ENCODE measurements at places on chromosomes 13 and 19. TPM values are rescaled to one million over a fixed set of nuclear protein-coding genes. Genes with fewer than 3 reads are reported as not detected.

The ZNF865 gene
- total RNA-seq = 20.9 TPM

The YIF1B gene
- 21.8 TPM for total RNA-seq

The PLK5 gene
- 1.1 TPM for total RNA-seq

The LRRC4B gene
- 5.9 TPM for total RNA-seq

- peaks cover 2% of the 10 kb centered on the region for H3K4me1 ChIP-seq
- H3K4me3 ChIP-seq = no peak overlapping the region
- no peak overlapping the region for H3K27ac ChIP-seq
These were observed 1.3 kb downstream of the IZUMO1 start for GRCh38 chr19:48745208-48745995.

GRCh38 chr19:6721138-6721474, 656 bp upstream of the C3 start:
- H3K4me3 ChIP-seq = no peak overlapping the region
- H3K36me3 ChIP-seq = no peaks in the 10 kb centered on the region
- no peaks in the 10 kb centered on the region for H3K27me3 ChIP-seq

DNA sequence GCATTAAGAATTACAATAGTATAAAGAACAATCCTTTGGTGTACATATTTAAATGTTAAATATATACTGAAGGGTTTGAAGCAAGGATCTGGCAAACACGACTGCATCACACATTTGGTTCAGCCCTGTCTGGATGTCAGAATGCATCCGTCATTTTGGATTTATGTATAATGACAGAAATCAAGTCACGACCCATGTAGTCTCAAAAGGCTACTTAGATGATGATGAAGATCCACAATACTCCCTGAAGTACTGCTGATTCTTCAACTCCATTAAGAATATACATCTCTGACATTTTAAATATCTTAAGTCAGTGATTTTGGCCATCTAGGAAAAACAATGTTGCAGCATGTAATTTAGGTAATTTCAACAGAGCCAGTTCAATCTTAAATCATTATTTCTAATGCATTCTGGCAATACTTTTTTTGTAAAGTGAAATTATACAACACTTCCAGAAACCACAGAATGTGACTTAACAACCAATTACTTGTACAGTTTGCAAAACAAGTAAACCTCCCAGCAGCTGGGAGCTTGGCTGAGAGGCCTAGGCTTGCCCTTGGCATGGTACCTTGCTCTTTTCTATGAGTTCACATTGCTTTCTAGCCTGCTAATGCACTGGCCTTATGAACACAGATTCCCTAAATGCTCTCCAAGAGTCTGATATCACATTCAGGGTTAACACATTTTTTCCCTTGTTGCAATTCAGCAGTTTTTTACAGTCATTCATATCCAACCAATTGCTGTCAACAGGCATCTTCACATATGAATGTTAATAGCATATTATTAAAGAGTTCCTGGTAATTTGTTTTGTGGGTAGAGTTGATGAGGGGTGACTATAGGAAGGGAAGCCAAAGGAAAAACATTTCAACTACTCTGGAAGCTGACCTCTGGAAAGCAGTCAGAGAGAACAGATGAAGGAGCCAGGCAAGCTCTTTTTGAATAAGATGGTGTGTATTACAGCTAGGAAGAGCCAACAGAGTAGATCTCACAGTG, 175.2 kb downstream of the ENOX1 start:
- H3K36me3 ChIP-seq = no peaks in the 10 kb centered on the region
- H3K27ac ChIP-seq = no peak overlapping the region
- H3K27me3 ChIP-seq = no peaks in the 10 kb centered on the region
- peaks cover 3% of the 10 kb centered on the region for H3K4me1 ChIP-seq

GRCh38 chr13:19766591-19766990, 16.2 kb downstream of the PSPC1 start:
- DNase-seq = no peak
- no peaks in the 10 kb centered on the region for H3K36me3 ChIP-seq
- peaks cover 7% of the 10 kb centered on the region for H3K4me1 ChIP-seq
- no peaks in the 10 kb centered on the region for H3K27me3 ChIP-seq
- H3K4me3 ChIP-seq = no peak overlapping the region

DNA sequence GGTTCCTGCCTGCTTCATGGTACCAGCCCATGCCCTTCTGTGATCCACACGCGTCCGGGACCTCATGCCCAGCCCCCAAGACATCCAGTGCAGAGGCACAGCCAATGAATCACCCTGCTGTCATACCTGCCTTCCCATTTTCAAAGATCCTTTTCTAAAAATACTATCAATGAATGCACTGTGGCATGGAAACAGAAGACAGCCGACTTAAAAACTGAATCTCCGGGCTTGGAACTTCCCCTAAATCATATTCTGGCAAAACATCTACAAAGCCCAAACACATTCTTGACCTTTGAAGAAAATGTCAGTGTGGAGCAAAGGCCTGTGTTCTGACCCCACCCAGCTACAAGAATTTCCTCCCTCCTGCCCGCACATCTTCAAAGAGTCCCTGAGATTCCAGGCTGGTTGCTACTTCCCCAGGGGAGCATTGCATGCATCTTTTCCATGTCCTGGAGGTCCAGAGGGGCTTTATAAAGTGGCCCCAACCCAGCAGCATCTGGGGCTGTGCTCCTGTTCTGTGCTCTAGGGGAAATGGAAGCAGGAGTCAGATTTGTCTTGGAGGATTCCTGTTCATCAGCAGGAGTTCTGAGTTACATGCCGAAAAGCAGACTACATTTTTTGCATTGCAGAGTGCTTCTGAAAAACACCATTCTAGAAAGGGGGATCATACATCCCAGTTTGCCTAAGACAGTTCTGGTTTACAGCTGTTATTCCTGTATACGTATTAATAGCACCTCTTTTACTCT, 135.2 kb downstream of the USP12 start:
- no peaks in the 10 kb centered on the region for H3K36me3 ChIP-seq
- H3K27me3 ChIP-seq = no peaks in the 10 kb centered on the region
- H3K4me1 ChIP-seq = peaks cover 3% of the 10 kb centered on the region
- H3K27ac ChIP-seq = no peak overlapping the region

DNA sequence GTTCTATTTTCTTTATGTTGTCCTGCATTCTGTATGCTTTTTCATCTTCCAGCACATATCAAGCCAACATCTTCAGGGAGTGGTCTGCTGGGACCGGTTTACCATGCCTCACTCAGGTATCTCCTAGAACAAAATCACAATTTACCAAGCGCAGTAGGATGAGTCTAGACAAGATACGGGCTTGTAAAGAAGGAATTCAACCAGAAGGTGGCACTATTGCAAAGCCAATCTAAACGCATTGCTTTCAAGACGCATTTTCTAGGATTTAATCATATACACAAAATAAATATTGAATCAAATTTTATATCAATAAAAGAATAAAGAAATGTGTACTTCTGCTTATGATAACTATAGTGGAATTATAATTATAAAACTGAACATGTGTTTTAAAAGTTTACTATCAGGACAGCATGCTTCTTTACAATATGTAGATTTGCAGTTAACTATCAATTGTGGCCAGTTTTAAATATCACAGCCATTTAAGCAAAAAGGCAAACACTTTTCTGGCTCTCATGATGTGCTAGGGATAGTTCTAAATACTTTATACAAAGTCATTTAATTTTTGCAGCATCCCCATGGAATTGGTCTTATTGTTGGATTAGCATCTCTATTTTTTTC, 16.1 kb upstream of the TPP2 start:
- H3K4me3 ChIP-seq = no peak overlapping the region
- no peak overlapping the region for H3K27ac ChIP-seq
- no peak for DNase-seq
- H3K4me1 ChIP-seq = no peaks in the 10 kb centered on the region
- no peaks in the 10 kb centered on the region for H3K36me3 ChIP-seq
- no peaks in the 10 kb centered on the region for H3K27me3 ChIP-seq

DNA sequence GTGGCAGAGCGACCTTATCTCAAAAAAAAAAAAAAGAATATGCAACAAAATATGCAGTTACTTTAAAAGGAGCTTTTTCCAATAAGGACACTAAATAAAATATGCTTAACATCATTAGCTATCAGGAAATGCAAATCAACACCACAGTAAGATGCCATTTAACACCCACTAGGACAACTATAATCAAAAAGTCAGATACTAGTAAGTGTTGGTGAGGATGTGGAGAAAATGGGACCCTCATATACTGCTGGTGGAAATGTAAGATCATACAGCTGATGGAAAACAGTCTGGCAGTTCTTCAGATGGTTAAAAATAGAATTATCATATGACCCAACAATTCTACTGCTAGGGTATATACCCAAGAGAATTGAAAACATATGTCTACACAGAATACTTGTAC, 24.5 kb upstream of the AKT2 start:
- H3K36me3 ChIP-seq = no peaks in the 10 kb centered on the region
- H3K4me1 ChIP-seq = no peaks in the 10 kb centered on the region
- H3K27ac ChIP-seq = no peak overlapping the region
- no peak for DNase-seq
- H3K4me3 ChIP-seq = no peak overlapping the region

DNA sequence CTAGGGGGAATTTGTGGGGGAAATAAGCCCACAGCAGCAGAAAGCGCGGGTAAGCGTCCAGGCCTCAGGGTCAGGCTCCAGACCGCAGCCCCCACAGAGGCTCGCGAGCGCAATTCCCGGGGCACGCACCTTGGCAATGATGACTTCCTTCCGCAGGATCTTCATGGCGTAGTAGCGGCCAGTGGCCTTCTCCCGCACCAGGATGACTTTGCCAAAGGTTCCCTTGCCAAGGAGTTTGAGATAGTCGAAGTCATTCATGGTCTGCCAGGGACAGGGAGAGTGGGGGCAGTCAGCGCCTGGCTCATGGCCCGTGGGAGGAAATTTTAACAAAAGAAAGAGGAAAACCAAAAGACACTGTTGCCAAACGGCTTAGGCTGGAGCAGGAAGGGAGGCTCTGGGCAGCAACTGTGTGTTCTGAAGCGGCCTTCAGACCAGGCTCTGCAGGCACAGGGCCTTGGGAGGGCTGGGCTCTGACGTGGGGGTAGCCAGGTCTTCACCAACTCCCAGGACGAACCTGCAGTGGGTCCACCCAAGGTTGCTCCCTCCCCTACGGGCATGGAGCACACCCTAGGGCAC, 15.4 kb upstream of the CCNP start:
- no peak overlapping the region for H3K27ac ChIP-seq
- peaks cover 10% of the 10 kb centered on the region for H3K4me1 ChIP-seq
- DNase-seq = peak; percentile 86

DNA sequence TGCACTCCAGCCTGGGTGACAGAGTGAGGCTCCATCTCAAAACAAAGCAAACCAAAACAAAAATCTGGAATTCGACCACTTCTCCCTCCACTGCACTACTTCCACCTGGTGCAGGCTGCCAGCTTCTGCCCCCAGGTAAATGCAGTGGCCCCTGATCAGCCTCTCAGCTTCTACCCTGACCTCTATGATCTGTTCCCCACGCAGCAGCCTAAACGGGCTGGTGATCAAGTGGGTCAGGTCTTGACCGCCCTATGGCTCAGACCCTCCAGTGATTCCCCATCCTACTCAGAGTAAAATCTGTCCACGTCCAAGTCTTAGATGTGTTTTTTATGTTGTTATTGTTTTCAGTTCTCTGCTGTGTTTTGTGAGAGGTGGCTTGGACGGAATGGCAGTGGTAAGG, 163.9 kb downstream of the KCTD15 start:
- no peaks in the 10 kb centered on the region for H3K36me3 ChIP-seq
- no peaks in the 10 kb centered on the region for H3K4me1 ChIP-seq
- no peaks in the 10 kb centered on the region for H3K27me3 ChIP-seq
- H3K4me3 ChIP-seq = no peak overlapping the region
- no peak overlapping the region for H3K27ac ChIP-seq

DNA sequence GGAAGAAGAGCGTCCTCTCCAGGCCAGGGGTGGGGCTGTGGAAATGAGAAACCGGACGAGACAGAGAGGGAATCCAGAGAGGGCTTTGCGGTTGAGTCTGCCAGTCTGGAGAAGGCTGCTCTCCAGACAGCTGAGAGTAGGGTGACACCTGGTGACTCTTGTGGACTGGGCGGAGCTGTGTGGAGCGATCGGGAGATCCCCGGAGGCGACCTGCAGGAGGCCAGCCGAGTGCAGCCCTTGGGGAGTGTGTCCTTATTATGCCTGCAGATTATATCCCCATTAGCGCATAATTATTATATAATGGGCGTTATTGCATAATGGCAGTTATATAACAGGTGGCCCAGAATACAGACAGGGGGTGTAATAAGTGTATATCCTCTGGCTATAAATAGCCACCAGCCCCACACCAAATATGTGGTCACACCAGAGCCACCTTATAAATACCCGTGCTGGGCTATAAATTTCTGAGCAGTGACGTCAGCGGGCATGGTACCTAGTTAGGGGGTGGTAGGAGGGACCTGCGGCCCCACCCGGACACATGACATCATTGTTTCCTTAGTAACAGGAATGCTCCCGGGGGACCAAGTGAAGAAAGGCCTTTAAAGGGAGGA, 41.2 kb downstream of the NFIX start:
- no peak for DNase-seq
- H3K27ac ChIP-seq = peak overlapping the region; percentile 11
- no peaks in the 10 kb centered on the region for H3K36me3 ChIP-seq
- no peak overlapping the region for H3K4me3 ChIP-seq
- peaks cover 48% of the 10 kb centered on the region for H3K4me1 ChIP-seq

- H3K4me1 ChIP-seq = peaks cover 2% of the 10 kb centered on the region
- no peak for DNase-seq
- no peak overlapping the region for H3K27ac ChIP-seq
- H3K36me3 ChIP-seq = no peaks in the 10 kb centered on the region
- H3K4me3 ChIP-seq = peak overlapping the region; percentile 38
These were observed 1.8 kb downstream of the FGF14 start for GRCh38 chr13:102399791-102400674.

- no peak overlapping the region for H3K27ac ChIP-seq
- H3K36me3 ChIP-seq = no peaks in the 10 kb centered on the region
- no peak for DNase-seq
- no peak overlapping the region for H3K4me3 ChIP-seq
These were observed 65.1 kb upstream of the ITM2B start for GRCh38 chr13:48167866-48168265.

DNA sequence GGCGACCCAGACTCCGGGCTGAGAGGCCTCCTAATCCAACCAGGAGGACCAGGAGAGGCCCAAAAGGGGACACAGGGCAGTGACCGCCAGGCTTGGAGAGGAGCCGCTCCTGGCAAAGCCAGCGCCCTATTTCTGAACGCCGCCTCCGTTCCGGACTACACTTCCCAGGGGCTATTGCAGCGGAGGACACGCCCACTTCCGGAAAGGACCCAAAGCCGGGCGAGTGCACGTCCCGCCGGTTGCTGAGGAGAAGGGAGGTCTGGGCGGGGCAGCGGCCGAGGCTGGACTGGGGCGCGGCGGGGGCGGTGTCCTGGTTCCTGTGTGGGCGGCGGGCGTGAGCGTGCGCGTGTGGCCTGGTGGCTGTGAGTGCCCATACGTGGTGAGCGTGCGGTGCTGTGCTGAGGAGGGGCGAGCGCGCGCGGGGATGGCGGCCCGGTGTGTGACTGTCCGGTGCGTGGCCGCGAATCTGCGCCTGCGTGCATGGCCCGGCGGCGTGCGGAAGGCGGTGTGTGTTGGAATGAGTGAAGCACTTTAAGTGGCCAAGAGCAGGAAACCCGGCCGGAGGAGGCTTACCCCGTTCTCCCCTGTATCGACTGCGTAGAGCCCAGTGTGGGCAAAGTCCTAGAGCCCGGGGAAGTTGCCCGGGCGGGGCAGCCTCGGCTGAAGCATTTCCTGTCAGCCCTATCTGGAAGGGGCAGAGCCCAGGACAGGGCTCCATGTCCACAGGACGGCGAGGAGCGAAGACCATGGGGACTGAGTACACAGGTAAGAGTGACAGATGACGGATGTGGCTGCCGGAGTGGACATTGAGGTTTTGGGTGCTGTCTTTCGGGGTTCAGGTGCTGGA, at the start of gene ZNF470:
Gene ZNF470, plus strand, starts transcription at position 195 of the 847 bp plus-strand sequence. CDS start 2,844 bp downstream, outside the sequence.
- DNase-seq = peak; percentile 94
- no peaks in the 10 kb centered on the region for H3K27me3 ChIP-seq
- peak within 1 kb of the TSS; percentile 86 for H3K4me3 ChIP-seq
- peak within 1 kb of the TSS; percentile 52 for H3K27ac ChIP-seq
- H3K36me3 ChIP-seq = no peaks in the 10 kb centered on the region
